ENCODE measurements at places on chromosomes 4 and X.

GRCh38 chr4:113112338-113112978, 63.0 kb downstream of the ANK2 start:
- no peak for DNase-seq

- DNase-seq: no peak
Measured at GRCh38 chrX:124862301-124862700, 457.4 kb upstream of the TEX13C start.

DNA sequence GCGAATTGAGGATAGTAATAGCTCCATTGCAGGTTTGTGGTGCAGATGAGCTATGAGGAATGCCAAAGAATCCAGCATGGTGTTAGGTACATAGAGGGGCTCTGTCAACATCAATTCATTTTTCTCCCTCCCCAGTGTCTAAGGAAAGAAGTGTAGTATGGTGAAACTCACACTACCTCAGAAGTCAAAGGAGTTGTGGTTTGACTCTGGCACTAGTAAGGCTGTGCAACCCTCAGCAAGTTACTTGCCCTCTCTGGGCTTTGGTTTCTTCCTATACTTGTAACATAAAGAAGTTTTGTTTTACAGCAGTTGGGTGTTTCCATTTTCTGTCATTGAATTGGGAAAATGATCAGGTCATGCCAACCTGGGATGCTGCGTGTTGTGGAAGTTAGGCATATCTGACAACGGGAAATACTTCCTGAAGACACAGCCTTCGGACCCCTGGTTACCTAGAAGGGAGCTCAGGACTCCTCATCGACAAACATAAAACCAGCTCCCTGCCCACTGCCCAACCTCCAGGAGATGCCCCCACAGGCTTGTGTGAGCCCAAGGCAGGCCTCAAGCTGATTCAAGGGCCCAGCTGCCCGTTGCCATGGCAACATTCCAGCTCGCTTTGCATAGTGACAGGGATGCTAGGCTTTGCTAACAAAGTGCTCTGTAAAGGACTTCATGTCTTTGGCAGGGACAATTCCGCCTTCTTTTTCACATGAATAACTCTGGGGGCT, 71.4 kb downstream of the RTL5 start:
- no peak for DNase-seq

DNA sequence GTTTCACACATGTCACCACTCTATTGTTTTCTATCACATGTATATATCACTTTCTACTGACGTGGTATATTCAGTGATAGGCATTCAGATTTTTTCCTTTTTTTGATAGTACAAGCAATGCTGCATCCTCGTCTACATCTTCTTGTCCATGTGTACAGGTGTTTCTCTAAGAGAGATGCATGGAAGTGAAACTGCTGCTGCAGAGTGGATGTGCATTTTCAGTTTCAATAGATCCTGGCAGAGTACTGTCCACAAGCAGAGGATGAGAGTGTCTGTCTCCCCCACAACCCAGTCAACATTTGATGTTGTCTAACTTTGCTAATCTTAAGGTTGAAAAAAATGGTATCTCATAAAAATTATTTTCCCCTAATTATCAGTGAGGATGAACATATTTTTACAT, 194.0 kb upstream of the CASK start:
- no peak for DNase-seq

- no peak for DNase-seq
Measured at GRCh38 chr4:40308528-40309122, 26.5 kb upstream of the CHRNA9 start.

All from HT1080 (cell line).